ENCODE measurements at places on chromosomes 7 and 10. TPM values are rescaled to one million over a fixed set of nuclear protein-coding genes. Genes with fewer than 3 reads are reported as not detected.

The TEX36 gene
- not detected for total RNA-seq

The CNPY1 gene
- not detected for total RNA-seq

The MUC3A gene
- not detected for total RNA-seq

The SPDYE3 gene
- not detected for total RNA-seq

The GRID1 gene
- not detected for total RNA-seq

The ZNF736 gene
- total RNA-seq, result 25.5 TPM

The PDE1C gene
- total RNA-seq, result not detected

The PNLIPRP3 gene
- not detected for total RNA-seq

The ACSL5 gene
- 32.1 TPM for total RNA-seq

The KDM7A gene
- 28.7 TPM for total RNA-seq

The GPR26 gene
- total RNA-seq, result not detected

The BTBD16 gene
- not detected for total RNA-seq

The TBXAS1 gene
- 3.6 TPM for total RNA-seq

The GPRIN2 gene
- total RNA-seq, result not detected

The FAM25A gene
- not detected for total RNA-seq
